ENCODE measurements at places on chromosomes 3 and 15. TPM values are rescaled to one million over a fixed set of nuclear protein-coding genes. Genes with fewer than 3 reads are reported as not detected.

Gene IGF1R
- 23.1 TPM for total RNA-seq

Gene PROK2
- not detected for total RNA-seq

Gene KLHL24
- total RNA-seq = 139 TPM

Gene PARP16
- 21.6 TPM for total RNA-seq

Gene LYZL4
- not detected for total RNA-seq

Gene GATM
- total RNA-seq = 18.2 TPM

Data from B cell (primary cell).